ENCODE measurements at places on chromosomes 6 and 20.

DNA sequence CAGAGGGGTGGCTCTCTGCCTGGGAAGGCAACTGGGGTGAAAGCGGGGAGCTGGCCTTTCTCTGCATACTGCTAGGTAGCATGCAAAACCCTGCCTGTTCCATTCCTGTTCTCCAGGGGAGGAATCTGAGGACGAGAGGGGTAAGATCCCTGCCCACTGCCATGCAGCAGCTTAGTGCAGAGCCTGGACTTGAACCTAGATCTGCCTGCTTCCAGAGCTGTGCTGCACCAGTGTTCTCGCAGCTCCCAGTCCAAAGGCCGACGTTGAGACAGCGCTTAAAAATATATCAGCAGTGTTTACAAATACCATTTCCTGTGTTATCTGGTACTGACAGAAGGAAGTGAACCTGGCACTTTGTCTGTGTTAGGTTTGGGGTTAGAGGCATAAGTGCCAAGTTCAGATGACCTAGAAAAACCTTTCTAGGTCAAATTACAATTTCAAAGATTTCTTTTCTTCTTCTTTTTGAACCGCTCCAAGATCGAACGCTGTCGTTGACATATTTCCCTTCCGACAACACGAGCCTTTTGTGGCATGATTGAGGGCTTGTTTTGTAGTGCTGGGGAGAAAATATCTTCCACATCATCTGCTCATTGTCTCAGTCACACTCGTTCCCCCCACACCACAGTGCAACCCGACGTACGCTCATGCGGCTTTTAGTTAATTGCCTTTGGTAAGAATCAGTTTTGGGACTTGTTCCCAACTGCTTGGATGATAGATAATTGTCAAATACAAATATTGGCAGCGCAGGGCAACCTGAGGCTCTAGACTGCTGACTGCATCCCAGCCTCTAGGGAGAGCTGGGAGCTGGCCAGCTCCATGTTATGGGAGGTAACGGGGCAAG is 44.6 kb downstream of the TOX2 start:
- no peak for DNase-seq

DNA sequence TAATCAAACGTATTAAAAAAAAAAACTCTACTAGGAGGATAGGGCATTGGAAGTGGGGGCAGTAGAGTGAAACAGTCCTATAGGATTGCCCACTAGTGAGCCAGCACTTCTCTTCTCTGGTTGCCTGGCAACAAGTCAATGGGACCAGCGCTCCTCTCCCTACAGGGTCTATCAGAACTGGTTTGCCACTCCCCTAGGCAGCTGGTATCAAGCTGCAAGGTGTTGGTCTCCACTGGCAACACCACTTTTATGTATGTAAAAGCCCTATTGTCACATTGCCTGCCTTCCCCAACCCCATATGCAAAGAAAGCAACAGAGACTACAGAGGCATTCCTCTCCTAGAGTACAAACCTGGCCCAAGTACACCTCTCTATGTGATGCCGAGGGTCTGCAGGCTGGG is 166.9 kb upstream of the MCHR2 start:
- DNase-seq: no peak

DNA sequence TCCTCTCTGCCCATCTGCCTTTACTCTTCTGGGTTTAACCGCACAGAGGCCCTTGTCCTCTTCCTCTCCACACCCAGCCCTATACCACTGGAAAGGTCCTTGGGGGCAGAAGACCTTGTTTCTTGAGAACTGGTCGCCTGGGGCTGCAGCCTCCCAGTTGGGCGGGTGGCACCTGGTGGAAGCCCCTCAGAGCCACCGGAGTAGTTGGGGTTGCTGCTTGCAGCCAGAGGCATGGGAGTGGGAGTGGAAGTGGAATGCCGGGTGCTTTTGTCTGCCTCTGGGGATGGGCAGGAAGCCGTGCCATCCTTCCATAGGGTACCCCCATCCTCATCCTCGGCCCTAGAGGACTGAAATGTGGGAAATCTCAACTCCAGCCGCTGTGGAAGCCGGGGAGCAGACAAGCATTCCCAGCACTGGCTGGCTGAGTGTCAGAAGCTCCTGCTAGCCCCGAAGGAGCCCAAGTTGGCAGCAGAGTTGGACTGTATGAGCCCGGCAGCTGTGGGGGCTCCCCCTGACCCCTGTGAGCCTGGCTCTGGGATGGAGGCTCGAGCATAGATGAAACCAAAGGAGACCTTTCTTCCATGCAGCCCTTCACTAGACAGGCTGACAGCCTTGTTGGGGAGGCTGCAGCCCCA is 1.2 kb downstream of the VSTM2L start:
- no peak for DNase-seq

- no peak for DNase-seq
Observed at GRCh38 chr6:74073999-74074398, 378.0 kb downstream of the CD109 start.

DNA sequence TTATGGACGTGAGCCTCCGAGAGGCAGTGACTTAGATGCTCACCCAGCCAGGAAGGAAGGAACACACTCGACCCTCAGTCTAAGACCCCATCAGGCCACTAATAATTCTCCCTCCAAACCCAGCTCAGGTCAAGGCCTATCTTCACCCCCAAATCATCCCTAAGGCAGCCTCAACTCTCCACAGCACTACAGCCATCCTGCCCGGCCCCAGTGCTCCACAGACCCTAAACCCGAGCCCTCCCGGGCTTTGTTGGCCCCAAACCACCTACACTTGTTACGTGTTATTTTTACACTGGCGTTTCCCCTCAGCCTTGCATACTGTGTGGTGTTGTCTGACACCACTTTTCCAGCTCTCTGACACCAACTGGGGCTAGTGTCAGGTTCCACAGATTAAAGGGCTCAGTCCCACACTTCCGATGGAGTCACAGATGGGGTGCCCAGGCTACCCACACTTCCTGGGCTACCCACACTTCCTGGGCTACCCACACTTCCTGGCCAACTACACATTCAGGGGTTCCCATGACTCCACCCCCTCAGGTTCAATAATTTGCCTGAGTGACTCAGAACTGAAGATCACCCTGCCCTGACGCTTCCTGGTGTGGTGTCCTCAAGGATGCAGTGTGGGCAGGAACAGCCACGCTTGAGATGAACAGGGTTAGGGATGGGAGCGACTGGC is 25.3 kb downstream of the RBCK1 start:
- peak; percentile 77 for DNase-seq

DNA sequence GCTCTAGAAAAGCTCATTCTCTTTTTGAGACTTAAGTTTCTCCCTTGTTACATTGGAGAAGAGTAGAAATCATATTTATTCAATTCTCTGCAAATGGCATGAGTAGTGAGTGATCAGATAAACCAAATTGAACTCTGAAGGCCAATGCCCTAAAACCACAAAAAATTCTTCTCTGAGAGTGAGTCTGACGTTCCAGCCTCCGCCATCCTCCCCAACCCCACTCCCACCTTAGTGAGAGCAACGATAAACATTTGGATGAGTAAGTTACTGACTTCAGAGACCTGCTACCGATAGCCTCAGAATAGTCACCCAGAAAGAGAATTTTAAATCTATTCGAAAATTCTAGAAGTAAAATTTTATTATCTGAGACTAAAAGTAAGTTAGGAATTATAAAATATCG is 94.6 kb downstream of the TFAP2A start:
- DNase-seq: no peak

DNA sequence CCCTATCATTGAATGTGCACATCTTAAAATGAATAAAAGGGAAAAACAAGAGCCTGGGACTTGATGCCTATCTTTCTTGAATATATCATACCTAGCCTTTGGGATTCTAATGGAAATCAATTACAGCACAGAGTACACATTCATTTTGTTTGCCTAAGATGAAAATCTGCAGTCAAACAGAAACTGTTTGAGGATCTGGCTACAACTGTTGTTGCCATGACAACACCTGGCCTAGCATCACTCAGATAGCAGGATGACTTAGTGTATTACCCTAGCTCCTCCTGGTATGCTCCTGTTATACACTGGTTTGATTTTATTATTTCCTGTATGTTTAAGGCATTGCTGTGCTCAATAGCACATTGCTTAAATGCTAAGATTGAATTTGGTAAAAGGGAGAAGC is 71.5 kb upstream of the LAMP5 start:
- DNase-seq: no peak

DNA sequence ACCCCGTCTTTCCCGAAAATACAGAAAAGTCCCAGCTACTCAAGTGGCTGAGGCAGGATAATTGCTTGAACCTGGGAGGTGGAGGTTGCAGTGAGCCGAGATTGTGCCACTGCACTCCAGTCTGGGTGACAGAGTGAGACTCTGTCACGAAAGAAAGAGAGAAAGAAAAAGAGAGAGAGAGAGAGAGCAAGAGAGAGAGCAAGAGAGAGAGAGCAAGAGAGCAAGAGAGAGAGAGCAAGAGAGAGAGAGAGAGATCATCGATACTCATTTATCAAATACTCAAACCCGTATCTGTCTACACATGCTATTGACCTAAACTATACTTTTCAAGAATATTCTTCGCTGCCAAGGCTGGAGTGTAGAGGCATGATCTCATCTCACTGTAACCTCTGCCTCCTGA is 28.2 kb upstream of the SALL4 start:
- no peak for DNase-seq

- no peak for DNase-seq
Observed at GRCh38 chr6:5099537-5099936, 14.4 kb downstream of the PPP1R3G start.

GRCh38 chr6:157229713-157230112 is 93.6 kb downstream of the TMEM242 start:
- no peak for DNase-seq

GRCh38 chr6:154466139-154466538 is 44.3 kb downstream of the CNKSR3 start:
- no peak for DNase-seq

DNA sequence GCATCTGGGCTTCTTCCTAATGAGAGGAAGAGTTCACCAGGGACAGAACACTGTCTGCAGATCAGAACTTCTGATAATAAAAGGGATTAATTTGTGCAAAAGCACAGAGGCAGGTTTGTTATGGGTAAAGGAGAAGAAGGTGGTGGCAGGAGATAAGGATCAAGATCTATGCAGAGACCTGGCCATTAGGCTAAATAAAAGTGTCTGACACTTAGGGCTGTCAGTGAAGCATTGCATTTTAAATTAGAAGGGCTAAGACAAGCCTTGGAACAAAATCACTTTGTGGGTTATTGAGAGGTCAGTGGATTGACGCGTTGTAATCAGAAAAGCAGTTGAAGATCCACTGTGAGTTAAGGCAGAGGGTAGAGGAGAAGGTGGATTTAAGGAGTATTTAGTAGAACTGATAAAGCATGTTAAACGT is 76.8 kb downstream of the MAP3K4 start:
- DNase-seq: no peak

- no peak for DNase-seq
Observed at GRCh38 chr6:107684996-107685395, 139.1 kb downstream of the SCML4 start.

DNA sequence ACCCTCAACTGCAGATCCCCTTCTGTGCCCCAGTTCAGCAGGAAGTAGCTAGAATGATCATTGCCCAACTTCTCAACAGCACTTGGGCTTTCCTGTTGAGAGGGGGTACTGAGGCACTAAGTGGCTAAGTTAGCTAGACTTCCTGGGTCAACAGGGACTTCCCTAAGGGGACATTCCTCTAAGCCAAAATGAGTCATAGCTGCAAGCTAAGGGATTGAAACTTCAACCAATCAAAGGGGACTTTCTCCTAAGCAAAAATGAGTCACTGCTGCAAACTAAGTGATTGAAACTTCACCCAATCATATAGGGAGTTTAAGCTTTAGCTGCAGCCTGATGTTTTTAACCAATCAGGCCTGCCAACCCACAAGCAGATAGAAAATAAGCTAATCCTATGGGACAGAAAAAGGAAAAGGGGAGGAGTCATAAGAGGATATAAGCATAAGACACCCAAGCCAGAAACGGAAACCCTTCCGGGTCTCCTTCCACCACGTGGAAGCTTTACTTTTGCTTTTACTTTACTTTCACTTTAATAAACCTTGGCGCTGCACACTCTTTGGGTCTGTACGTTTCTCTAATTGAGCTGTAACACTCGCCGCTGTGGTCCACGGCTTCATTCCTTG is 659.0 kb upstream of the HS3ST5 start:
- DNase-seq: no peak

GRCh38 chr6:26054781-26055718 is 32.2 kb upstream of the HFE start:
- peak; percentile 92 for DNase-seq

DNA sequence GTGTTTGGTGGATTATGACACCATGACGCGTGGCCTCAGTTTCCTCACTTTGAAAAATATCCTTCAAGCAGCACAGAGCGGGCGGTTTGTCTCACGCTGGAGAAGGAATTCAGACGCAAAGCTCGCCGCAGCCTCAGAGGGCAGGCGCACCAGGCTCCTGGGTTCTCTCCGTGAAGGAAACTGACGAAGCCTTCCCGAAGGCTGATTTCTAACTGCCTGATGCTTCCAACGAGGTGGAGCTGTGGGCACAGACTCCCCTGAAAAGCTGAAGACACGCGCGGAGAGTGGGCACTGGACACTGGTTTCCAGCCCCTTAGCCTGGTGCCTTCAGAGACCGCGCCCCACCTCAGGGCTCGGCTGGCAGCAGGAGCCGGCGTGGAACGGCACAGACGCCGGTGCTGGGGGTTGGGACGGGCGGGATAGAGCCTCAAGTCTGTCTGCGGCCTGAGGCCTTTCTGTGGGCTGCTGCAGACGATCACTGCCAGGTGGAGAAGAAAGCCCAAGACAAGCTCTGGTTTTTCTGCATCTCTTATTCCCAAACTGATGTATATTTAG is 56.1 kb downstream of the DACT2 start:
- DNase-seq: no peak

DNA sequence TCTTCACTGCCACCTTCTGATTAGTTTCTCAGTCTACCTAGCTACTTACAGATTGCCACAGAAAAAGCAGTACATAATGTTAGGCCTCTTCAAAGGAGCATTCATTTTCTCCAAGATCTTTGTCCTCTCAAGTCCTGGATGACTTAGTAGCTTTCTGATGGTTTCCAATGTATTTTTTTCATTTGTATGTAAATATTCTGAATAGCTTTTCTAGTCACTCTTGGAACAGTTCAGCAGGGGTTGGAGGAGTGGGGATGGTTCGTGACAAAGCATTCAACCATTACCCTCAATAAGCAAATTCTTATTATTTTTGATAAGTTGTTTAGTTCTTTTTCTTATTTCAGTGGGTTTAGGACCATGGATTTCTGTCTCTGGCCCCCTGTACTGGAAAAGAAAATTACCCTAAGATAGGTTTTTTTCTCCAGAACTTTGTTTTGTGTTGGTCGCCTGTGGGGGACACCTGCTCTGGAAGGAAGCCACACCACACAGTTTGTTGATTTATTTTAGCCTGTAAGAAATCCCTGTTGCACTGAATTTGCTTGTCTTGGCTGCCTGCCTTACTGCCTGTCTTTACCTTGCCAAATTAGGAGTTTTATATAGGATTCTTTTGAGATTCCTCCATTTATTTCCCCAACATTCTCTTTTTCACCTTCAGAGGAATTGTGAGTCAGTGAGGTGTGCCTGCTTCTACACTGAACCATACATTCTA is 247.9 kb downstream of the RFPL4B start:
- no peak for DNase-seq

GRCh38 chr6:125818225-125818657 is 27.5 kb downstream of the NCOA7 start:
- no peak for DNase-seq

GRCh38 chr20:37007898-37008649 is 56.6 kb upstream of the SAMHD1 start:
- no peak for DNase-seq

Data from activated CD4-positive, alpha-beta T cell treated with anti-CD3 and anti-CD28 coated beads for 48 hours (primary cell).